ENCODE measurements at places on chromosomes 11 and 22.
A peak's percentile ranks its signal among the peaks of the same experiment; 100 is the strongest.

DNA sequence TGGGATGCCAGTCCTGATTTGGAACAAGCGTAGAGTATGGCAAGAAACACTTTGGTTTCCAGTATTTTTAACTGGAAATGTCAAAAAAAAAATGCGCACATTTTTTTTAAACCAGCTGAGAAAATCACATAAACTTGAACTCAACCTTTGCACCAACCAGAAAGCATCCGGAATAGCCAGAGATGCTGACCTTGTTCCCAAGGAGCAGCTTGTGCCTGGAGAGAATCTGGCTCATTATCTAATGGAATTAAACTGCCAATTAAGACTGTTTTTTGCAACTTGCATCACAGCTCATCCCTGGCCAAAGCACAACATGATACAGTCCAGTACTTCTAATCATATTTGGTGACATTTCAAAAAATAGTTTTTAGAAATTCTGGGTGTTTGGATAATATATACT is 8.4 kb upstream of the ETS1 start:
- DNase-seq: no peak

GRCh38 chr11:21353425-21353824 is 684.0 kb downstream of the NELL1 start:
- no peak for DNase-seq

GRCh38 chr11:134028368-134028920 is 40.4 kb upstream of the JAM3 start:
- DNase-seq: no peak

DNA sequence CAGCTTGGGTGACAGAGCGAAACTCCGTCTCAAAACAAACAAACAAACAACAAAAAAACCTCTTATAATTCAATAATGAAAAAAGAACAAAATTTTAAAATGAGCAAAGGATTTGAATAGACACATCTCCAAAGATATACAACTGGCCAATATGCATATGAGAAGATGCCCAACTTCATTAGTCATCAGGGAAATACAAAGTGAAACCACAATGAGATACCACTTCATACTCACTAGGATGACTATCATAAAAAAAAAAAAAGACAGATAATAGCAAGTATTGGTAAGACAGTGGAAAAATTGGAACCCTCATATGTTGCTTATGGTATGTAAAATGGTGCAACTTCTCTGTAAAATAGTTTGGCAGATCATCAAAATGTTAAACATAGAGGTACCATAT is 28.7 kb upstream of the BARX2 start:
- DNase-seq: no peak

- DNase-seq: no peak
Measured at GRCh38 chr11:7974668-7975067, 9.4 kb upstream of the NLRP10 start.

DNA sequence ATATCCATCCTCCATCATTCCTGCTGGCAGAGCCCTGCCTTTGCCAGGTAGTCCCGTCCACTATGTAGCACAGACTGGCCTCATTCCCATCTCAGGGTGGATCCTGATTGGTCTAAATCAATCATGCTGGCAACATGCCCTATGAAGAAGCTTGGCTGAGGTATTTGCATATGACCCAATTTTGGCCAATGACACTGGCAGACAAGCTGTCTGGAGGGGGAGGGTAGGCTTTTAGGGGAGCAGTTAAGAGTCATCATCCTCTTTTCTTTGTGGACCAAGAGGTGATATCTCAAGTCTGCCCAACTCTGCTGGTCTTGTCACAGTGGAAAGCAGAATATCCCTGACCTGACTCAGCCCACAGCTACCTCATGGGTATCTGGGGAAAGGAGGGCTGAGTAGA is 5.1 kb downstream of the CCDC89 start:
- no peak for DNase-seq

GRCh38 chr11:91857179-91857578 is 367.4 kb upstream of the FAT3 start:
- DNase-seq: no peak

GRCh38 chr22:50175921-50176849 is 5.7 kb downstream of the PANX2 start:
- no peak for DNase-seq

DNA sequence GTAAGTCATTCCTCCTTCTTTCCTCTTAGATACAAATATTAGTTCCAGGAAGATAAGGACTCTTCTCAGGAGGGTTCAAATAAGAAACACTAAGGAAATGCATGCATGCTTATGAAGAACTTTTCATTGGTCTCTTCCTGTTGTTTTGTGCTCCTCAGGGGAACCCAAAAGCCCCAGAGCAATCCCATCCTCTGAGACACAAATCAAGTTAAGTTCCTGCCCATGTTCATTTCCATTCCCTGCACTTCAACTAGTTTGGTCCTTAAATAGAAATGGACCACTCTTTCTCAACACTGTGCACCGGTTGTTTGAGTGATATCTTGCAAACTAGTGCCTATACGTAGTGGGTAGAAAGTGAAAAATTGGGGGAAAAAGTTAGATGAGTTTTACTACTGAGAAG is at the start of gene OR10G4:
TSS of gene OR10G4 (plus strand) at position 301 of the 400 bp plus-strand sequence. CDS start 2,578 bp downstream, outside the sequence.
- no peak for DNase-seq

- DNase-seq: no peak
Measured at GRCh38 chr11:81224396-81224795, 1509.3 kb downstream of the FAM181B start.

DNA sequence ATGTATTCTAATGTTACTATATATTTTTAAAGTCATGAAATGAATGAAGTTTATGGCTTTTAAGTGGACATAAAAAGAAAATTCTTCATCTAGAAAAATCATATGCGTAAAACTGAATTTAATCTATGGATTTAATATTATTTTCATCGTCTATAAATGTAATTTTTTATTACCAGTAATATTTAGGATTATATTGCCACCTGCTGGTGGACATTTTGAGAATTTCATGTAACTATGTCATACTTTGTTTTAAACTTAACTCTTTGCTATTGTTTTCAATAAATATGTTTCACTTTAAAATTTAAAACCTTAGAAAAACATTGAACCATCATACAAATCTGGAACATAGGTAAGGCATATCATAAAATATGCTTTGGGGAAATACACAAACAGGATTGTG is 66.5 kb upstream of the CEP126 start:
- no peak for DNase-seq

GRCh38 chr11:102116453-102117205 is 6.4 kb downstream of the YAP1 start:
- DNase-seq: no peak

DNA sequence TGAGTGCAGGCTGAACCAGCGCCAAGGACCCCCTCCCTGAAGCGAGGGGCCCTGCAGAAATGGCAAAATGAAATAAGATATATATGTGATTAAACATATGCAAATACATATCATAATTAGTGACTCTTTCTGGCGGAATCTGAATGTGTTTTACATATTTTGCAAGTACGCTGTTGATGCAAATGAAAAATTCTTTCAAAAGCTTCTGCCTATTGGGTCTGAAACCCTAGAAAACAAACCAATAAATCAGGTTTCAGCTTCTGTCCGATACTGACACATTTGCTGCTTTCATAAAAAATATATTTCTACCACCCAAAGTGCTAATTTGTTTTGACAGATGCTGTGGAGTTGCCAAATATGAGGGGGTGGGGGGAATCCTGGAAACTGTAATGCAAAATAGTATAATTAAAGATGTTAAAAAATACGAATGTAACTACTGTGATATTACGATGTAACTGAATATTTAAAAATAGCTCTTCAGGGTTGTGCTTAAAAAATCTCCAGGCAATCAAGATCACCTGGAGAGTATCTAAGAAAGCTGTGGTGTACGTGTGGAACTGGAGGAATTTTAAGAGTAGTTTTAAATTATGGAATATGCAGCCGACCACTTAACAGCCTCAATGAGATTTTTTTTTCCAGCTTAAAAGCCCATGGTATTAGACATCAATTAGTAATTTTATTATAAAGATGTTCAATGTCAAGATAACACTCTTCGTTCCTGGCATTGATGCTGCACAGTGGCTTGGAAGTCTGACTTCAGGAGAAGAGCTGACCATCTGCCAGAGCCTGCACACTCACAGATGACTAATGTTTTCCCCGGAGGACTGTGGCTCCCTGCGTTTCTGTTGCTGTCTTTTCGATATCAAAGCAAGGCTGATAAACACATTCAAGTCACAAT is 122.2 kb upstream of the RCN1 start:
- no peak for DNase-seq

GRCh38 chr11:19032990-19033389 is 27.5 kb downstream of the MRGPRX2 start:
- DNase-seq: no peak

DNA sequence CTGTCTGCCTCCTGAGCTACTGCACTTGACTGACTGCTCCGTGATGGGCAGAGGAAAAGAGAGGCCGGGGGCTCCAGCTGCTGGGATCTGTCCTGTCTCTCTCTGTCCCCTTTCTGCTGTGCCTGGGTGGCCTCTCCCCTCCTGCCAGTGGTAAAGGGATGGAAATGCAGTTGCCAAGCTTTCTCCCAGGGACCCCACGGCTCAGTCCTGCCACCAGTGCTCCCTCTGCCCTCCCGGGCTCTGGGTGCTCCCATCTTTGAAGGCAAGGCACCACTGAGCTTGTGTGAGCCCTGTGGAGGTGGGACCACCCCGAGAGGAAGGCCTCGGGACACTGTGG is 32.0 kb downstream of the NADSYN1 start:
- DNase-seq: no peak

DNA sequence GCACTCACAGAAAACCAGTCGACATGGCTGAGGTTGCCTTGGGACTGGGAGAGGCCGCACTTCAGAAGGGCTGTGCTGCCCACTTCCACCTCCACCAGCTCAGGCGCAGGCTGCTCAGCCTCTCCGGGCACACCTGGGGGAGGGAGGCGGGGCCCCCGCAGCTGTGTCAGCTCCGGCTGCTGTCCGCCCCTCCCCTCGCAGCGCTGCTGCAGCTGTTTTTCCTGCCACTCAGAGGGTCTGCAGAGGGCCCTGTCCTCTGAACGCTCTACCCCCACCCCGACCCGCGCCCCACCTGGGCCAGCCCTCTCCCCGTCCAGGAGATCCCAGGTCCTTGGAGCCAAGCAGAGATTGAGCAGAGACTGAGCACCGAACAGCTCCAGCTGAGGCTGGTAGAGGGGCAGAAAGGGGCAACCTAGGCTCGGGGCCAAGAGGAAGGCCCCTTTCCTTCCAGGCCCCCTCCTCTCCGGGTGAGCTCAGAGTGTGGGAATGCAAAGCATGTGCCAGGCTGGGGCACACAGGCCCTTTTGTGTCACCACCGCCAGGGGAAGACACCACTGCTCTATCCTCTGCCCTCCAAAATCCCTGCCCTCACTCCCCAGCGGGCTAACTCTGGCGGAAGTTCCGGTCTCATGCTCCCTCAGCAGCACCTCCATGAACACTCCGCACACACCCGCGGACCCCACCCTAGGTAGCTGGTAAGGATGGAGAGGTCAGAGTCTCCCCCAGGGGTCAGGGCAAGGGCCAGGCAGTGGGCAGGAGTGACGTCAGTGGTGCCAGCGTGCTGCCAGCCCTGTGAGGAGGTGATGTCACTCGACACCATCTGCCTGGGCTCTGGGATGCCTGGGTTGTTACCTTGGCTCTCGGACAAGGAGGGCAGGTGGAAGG is 1.6 kb downstream of the MCAM start:
- peak; percentile 55 for DNase-seq

DNA sequence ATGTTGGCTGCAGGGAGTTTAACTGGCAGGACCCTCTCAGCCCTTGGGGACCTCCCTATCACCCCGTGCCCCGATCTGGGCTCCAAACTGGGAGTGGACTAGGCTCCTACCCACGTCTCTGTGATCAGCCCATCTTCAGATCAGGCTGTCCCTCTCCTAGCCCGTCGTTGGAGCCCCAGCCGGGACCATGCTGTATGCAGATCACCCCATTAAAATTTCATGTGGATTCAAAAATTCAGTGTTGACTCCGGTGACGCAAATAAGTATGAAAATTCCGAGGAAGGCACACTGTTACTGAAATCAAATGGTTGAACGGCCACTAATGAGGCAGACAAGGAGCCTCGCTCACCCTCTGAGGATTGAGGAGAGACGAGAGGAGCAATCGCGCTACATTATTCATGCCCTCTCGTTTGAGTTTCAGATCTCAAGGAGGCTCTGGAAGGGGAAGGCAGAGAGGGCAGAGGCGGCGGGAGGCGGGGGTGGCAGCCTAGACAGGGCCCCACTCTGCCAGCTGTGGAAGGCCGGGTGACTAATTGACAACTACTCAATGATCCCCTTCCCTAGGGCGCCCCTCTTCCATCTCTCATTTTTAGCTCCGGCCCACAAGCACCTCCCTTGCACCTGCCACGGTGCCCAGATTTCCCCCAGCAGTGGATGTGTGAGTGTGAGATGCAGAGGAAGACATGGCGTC is 255.4 kb downstream of the MIAT start:
- DNase-seq: no peak

DNA sequence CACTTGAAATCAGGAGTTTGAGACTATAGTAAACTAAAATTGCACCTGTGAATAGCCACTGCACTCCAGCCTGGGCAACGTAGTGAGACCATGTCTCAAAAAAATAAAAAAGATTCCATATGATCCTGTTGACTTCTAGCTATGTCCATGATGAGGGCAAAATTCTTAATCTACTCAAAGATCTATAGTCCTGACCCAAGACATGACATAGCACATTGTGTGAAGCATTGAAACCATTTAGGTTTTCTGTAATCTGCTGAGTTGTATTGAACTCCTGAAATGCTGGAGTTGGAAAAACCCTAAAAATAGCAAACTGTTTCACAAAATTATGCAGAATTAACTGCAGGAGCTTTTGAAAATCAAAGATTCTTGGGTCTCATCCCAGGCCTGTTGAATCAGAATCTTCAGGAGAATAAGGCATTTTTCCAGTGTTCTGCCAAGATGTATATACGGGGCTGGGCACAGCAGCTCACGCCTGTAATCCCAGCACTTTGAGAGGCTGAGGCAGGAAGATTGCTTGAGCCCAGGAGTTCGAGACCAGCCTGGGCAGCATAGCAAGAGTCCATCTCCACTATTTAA is 29.8 kb upstream of the LDHA start:
- no peak for DNase-seq

DNA sequence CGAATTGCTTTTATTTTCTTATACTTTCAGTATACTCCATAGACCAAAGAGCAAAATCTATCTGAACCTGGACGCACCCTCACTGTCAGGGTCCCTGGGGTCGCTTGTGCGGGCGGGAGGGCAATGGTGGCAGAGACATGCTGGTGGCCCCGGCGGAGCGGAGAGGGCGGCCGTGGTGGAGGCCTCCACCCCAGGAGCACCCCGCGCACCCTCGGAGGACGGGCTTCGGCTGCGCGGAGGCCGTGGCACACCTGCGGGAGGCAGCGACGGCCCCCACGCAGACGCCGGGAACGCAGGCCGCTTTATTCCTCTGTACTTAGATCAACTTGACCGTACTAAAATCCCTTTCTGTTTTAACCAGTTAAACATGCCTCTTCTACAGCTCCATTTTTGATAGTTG is 1077.4 kb downstream of the BRD1 start:
- no peak for DNase-seq

Measured in stimulated activated CD4-positive, alpha-beta T cell treated with anti-CD3 and anti-CD28 coated beads, Interleukin-2, amount 100 ng/mL, for 4 hours (primary cell).